Mesendoderm (in vitro differentiated cells): ENCODE measurements at places on chromosomes 13 and 19.

GRCh38 chr19:11225172-11225571 lies 14.2 kb upstream of the ANGPTL8 start:
- no peak for DNase-seq

GRCh38 chr13:100634696-100635095 lies 39.9 kb downstream of the TMTC4 start:
- DNase-seq = no peak

DNA sequence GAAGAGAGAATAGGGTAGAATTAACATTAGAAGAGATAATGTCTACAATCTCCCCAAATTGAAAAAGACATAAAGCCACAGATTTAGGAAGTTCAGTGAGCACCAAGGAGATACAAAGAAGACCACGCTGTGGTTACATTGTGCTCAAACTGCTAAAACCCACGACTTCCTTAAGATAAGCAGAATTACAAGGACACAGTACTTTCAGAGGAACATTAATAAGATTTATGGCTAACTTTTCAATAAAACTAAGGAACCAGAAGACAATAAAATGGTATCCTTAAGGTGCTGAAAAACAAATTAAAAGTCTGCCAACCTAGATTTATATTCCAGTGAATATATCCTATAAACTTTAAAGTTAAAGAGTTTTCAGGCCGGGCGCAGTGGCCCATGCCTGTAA lies 7.4 kb upstream of the IL17D start:
- no peak for DNase-seq

DNA sequence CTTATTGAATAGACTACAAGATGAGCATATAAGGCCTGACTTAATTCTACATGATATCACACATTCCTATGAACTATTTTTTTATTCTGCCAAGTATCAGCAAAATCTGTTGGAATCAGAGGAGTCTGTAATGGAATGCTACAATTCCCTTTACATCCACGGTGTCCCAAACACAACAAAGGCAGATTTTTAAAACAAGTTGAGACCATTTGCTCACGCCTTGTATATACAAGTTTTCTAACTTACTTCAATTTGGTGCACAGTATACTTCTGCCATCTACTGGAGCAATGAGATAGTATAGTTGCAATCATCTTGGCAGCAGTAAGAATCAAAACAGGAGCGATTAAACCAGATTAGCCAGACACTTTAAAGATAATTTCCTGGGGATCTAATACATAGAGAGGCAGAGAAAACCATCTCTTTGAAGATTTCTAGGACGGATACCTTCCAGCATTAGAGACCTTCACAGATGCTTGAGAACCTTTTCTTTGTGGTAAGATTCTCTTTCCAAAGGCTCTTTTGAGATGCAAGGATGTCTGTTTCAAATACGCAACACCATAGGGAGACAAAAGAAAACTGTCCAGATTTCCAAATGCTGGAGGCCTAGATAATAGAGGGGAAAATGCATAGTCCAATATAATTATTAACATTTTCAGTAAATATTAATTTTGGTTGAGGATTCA lies 302.0 kb upstream of the MIR17HG start:
- DNase-seq = peak; percentile 56

- DNase-seq = no peak
These were observed 2.5 kb downstream of the BSG start for GRCh38 chr19:574658-575526.

- no peak for DNase-seq
These were observed 21.4 kb downstream of the ACER1 start for GRCh38 chr19:6312018-6312417.

DNA sequence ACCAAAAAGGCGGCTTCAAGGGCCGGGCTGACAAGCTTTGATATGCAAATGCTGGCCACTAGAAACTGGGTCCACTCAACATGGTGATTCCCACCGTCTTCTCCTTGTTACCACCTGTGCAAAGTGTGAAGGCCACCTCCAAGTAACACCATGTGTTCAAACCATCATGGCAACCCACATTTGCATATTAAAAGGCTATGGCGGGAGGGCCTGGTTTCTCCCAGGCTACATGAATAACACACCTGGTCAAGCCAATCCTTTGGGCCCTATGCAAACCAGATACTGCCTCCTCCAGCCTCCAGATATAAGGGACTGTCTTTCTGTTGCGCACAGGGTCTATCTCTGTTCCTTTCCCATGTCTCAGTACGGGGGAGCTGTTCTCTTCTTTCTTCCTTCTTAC lies 36.6 kb upstream of the ZSCAN5A start:
- peak; percentile 5 for DNase-seq

GRCh38 chr19:52685811-52686210 lies 47.7 kb upstream of the ZNF83 start:
- no peak for DNase-seq

GRCh38 chr19:33482476-33482875 lies 39.1 kb downstream of the PEPD start:
- DNase-seq = no peak

DNA sequence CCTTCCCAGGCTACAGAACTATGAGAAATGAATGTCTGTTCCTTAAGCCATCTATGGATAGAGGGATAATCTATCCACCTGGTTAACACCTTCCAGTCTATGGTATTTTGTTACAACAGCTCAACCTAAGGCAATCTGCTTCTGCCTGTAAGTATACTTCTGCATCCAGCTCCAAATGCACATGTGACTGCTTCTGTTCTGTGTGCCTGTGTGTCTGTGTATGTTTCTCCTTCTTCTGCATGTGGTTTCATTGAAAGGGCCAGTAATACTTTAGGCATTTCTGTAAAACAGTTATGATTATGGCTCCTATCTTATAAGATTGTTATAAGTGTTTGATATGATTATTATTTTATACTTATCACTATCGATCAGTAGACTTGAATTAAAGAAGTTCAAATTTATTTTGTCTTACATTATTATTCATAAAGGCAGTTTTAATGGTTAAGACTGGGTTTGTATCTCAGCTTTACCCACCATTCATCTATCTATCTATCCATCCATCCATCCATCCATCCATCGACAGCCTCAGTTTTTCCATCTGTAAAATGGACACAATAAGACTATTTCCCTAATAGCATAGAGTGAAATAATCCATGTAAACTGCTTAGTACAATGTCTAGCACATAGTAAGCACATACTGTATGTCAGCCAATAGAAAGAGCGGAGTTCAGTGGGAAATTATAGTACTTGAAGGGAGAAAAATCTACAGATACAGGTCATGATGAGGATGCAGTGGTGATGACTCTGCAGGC lies 37.5 kb upstream of the TM9SF2 start:
- DNase-seq = no peak

DNA sequence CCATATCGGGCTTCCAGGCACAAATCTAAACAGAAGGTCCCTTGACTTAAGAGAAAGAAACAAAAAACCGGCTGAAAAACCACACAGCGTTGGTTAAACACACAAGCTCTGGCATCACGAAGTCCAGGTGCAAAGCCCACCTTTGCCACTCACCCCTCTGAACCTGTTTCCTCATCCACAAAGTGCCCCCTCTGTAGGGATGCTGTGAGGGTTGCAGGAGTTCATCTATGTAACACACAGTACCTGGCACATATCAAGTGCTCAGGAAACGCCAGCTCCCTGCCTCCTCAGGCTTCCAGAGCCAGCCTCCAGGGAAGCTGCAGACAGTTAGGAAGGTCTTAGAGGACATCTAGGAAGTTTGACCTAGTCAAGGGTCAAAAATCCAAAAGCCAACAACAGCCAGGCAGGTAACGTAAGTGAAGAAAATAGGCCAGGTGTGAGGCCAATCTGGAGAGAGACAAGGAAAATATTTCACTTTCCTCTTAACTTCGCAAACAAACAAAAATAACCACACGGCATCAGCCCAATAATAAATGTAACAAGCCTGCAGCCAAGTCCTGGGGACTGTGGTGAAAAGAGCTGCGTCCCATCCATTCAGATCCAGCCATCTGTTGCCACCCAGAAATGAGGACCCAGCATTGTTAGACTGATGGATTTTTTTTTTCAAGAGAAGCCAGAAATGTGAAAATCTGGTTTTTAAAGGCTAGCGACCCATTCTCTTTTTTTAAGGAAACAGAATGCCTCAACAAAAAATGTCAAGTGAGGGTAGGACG lies 10.0 kb downstream of the KDELR1 start:
- no peak for DNase-seq

- DNase-seq = peak; percentile 12
These were observed 117.7 kb downstream of the TBC1D4 start for GRCh38 chr13:75364131-75364713.

- DNase-seq = peak; percentile 39
These were observed 682.7 kb upstream of the ARGLU1 start for GRCh38 chr13:107250628-107251027.

DNA sequence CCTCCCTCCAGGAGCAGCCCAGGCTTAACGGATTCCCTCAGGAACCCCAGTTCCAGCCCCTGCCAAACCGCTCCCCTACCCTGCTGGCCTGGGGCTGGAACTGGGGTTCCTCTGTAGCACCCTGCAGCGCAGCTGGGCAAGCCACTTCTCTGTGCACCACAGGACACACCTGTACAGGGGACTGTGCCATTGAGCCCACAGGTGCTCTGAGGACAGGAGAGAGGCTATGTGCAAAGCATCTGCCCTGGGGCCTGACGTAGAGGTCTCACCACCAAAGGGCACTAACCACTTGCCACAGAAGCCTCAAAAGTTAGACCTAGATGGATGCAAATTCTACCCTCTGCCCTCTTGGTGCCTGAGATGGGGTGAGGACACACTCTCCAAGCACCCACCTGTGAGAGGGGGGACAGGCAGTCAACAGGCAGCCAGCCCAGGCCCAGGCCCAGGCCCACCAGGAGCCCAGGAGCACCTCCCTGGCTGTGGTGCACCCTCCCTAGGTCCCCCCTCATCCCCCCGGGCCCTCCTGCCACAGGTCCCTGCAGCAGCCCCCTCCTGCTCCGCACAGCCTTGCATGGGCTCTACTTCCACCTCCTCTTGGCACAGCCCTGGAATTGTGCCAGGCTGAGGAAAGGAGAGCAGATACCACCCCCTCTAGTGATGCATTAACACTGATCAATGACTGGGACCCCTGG lies 27.6 kb upstream of the SLC35E1 start:
- no peak for DNase-seq

- DNase-seq = no peak
These were observed 21.5 kb downstream of the CYP4F22 start for GRCh38 chr19:15529774-15530372.

GRCh38 chr19:455851-456546 lies 4.8 kb downstream of the SHC2 start:
- no peak for DNase-seq

GRCh38 chr19:35026418-35026817 lies 3.9 kb upstream of the SCN1B start:
- no peak for DNase-seq

GRCh38 chr19:12974301-12975220 lies 5.2 kb downstream of the DAND5 start:
- no peak for DNase-seq

GRCh38 chr19:39381910-39382611 lies 8.8 kb downstream of the PAF1 start:
- DNase-seq = no peak

DNA sequence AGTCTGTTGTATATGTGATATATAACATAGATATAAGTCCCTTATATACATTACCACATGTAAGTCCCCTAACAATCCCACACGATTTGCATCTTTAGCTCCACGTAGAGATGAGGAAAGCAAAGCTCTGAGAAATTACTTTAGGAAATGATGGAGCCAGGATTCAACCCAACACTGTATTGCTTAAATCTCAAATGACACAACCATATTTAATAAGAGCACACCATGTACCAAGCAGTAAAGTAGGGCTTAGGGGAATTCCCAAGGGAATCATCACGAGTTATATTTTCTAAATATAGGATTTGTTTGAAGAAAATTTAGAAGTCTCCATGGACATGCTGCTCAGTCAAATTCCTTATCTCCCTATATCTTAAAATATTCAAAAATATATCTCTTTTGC lies 61.3 kb upstream of the POMP start:
- DNase-seq = no peak

GRCh38 chr19:35404879-35405622 lies 34.2 kb downstream of the GPR42 start:
- peak; percentile 97 for DNase-seq

DNA sequence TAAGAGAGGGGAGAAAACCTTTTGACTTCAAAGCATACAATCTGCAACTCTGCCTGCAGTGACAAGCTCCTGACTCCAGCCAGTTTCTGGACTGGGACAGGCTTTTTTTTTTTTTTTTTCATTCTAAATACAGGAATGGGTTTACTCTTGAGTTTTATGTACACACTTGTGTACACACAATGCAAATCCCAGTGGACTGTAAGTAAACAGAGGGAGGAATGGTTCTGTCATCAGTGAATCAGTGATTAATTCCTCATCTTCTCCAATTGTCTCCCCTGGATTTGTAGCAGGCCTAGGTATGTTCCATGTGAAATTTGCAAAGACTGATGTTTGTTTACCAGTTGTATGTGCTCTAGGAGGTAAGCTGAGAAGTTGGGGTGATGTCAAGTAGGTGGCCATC lies 184.8 kb downstream of the SHISA2 start:
- no peak for DNase-seq

DNA sequence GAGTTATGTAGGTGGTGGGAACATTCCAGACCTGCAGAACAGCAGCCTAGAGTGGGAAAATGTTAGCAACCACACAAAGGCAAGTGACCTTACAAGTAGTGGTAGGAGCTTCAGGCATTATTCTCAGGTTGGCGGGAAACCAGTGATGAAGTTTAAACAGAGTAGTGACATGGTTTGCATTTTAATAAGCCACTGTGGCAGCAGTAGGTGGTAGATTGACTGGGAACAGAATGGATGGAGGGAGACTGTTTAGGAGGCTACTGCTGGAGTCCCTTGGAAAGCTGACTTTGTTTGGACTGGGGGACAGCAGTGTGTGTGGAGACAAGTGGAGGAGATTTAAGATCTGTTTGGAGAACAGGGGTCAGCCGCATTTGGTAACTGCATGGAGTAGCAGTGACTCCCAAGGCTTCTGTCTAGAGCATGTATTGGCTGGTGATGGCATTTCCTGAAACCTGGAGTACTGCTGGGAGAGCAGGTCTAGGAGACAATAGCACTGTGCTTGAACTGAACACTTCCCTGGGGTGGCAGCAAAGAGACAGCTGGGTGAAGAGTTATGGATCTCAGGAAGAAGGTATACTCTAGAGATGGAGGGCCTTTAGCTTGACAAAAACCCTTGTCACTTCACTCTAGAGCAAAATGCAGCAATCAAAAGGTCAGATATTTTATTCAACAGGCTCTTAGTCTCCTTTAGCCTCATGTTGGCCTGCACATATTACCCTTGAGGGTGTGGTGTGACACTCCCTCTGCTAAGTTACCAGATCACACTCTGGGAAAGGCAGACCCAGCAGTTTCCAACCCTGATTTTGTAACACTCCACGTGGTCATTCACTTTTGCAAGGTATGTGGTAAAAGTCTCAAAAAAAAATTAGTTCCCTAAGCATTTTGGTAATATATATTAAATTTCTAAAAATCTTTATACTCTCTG lies 70.3 kb downstream of the DHRS12 start:
- DNase-seq = peak; percentile 27

- peak; percentile 22 for DNase-seq
These were observed 71.5 kb upstream of the ARHGEF7 start for GRCh38 chr13:111043575-111043982.

DNA sequence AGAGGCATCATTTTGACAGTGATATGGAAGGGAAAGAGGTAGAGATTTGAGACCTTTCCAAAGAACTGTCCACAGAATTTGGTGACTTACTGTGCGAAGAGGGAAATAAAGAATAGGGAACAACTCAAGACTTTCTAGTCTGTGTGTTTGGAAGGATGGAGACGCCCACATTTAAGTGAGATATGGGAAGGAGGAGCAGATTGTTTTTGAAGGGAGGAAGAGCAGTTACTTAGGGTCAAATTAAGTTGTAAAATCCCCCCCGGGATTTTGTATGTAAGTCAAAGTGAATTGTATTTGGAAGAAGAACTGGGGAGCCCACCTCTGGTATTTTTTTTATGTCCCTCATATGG lies 1.2 kb downstream of the USPL1 start:
- DNase-seq = no peak
